ENCODE measurements at places on chromosomes 4 and X.

- DNase-seq: no peak
Measured at GRCh38 chr4:13558881-13559280, 14.6 kb upstream of the NKX3-2 start.

DNA sequence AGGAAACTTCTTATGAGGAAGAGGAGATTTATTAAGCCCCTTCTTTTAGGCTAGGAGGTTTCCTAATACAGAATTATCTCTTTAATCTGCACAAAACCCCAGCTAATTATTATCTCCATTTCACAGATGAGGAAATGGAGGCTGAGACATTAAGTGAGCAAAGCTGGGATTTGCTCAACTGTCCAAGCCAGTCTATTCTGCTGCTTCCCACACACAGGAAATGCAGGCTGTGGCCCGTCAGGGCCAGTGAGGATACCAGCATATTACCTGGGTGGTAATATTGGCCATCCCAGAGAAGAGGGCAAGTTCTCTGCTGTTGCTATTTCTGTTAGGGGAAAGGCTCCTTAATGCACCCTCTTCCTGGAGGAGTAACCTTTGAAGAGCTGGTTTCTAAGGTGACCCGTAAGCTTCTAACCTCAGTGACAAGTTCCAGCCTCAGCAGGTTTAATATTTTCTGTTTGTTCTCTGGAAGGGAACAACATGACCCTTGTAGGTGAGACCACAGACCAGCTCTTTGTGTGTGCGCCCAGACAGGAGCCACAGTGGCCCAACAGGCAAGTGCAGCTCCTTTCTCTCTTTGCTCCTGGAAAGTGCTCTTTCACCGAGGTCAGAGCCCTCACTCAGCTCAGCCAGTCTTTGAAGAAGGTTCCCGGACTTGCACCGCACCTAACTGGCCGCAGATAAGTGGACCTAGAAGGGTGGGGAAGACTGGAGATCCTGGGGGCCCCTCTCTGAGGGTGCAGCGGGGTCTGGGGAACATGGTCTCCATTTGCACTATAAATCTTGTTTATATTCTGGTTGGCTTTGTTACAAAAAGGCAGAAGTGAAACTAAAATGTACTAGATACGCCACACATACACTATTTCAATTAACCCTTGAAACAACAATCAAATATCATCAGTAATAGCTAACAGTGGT is 35.5 kb downstream of the TBC1D9 start:
- no peak for DNase-seq

DNA sequence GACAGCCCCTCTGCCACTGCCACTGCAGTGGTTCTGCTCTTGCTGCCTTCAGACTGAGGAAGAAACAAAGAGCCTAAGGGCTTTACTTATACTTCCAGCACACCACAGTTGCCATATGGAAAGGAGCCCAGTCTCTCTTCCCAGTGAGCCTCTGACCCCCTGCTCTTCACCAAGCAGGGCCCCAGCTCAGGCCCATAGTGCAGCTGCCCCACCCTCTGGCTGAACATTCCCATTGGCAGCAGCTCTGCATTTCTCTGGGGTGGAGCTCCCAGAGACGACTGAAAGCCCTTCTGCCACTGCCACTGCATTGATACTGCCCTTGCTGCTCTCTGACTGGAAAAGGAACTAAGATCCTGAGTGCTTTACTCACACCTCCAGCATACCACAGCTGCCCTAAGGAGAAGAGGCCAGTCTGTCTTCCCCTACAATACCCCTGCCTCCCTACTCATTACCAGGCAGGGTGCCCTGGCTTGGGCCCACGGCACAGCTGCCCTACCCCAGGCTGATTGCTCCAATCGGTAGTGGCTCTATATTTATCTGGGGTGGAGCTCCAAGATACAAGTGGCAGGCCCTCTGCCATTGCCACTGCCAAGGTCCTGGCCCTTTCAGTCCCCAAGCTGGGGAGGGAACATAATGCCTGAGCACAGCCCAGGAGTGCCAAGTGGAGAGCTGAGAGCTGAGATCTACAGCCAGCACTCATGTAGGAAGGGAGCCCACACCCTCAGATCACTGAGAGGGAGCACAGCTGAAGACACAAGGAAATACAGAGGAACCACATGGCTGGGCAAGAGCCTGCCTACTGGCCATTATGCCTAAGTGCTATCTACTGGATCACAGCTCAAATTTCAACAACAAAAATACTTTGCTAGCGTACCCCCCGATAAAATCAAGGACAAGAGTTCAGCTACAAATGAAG is 36.0 kb downstream of the AWAT2 start:
- DNase-seq: no peak

GRCh38 chrX:41824551-41824950 is 98.8 kb downstream of the CASK start:
- no peak for DNase-seq

- DNase-seq: no peak
Measured at GRCh38 chr4:4754641-4755040, 104.8 kb upstream of the MSX1 start.

DNA sequence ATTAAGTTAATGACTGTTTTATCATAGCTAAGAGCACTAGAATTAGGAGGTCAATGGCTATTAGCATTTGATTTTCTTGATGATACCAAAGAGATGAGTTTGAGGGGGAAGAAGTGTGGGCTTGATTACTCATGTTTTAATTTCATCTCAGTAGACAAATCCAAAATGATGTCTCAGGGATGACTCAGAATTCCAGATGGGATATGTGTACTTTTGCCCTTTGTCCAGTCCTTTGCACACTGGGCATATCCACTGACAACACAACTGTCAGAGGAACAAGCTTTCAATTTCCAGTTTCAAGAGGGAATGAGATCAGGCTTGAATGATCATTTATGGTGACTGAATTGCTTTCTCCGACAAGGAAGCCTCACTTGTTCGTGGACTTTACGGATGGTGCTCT is 325.3 kb upstream of the FTHL17 start:
- DNase-seq: no peak

DNA sequence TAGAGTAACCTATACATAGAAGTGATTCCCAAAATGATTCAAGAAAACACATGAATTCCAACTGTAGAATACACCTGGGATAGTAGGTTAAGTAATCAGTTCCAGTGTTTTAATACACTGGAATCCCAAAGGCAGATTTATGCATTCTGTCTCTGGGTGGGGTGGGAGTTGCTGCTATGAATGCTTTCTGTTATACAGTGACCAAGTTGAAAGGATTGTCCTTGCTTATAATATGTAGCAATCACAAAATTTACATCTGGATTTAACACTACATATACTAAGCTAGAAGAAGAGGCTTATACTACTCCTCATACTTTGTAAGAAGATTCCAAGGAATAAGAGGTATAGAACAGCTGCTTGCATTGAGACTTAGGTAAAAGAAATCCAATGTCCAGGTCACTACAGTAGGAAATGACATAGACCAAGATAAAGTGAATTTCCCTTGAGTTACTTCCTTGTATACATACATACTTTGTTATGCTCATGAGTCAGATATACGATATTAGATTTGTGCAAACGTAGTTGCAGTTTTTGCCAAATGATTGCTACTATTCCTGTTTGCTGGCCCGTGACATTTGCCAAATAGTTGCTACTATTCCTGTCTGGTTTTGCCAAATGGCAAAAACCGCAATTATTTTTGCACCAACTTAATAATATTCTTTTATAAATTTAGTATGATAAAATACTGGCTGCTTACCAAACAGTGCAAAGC is 210.5 kb upstream of the DIAPH2 start:
- DNase-seq: no peak

- no peak for DNase-seq
Measured at GRCh38 chr4:77634132-77634785, 28.6 kb downstream of the CXCL13 start.

DNA sequence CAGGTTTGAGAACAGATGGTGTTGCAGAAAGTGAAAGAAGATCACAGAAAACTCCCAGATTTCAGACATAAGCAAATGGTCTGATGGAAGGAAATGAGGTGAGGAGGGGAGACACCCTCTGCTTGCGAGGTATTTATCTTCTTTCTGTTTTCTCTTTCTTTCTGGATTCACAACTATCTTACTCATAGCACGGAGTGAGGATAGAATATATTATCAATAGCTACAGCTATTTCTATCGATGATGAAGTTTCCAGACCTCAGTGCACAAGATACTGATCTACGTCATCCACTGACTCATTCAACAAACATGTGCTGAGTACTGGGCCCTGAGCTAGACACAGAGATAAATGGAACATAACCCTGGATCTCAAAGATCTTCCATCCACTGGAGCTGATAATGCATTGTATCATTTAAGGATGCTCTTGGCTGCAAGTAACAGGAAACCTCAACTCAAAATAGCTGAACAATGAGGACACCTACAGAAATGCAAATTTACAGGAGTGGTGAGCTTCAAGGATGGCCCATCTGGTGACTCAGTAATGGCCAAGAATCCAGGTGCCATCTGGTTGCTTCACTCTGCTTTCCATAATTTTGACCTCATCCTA is 21.2 kb downstream of the SLC2A9 start:
- DNase-seq: no peak

DNA sequence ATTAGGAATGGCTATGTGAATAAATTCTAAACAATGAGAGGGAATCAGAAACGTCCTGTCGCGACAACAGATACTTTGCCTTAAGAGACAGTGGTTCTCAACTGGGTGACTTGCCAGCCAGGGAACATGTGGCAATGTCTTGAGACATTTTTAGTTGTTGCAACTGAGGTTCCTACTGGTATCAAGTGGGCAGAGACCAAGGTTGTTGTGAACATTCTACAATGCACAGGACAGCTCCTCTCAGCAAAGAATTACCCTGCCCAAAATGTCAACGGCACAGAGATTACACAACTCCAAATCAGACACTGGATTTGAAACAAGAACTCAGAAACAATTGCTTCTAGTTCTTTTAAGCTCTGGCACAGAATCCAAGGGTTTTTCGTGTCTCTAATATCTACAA is 128.6 kb downstream of the ARHGAP6 start:
- DNase-seq: no peak

- no peak for DNase-seq
Measured at GRCh38 chrX:152170621-152171020, 32.2 kb upstream of the MAGEA10 start.

GRCh38 chr4:71784569-71785197 is 804 bp upstream of the GC start:
- no peak for DNase-seq

GRCh38 chrX:109842611-109843010 is 109.6 kb upstream of the ACSL4 start:
- DNase-seq: no peak

DNA sequence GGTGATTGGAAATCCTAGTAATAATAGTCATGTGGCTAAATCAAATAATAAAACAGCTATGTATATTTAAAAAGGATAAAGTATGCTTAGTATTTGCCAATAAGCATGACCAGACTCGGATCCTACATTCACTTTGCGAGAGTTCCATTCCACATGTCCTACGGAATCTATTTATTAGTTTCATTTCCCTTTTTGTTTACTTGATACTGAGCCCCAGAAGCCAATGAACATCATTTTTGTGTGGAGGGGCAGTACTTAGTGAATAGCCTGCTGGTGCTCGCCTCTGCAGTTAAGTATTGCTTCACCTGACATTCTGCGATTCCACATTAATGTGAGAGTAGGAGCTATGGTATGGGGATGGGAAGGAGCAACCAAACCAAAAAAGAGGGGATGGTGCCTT is 58.5 kb upstream of the NAP1L5 start:
- no peak for DNase-seq

GRCh38 chr4:102444752-102445151 is 56.4 kb upstream of the NFKB1 start:
- DNase-seq: no peak

DNA sequence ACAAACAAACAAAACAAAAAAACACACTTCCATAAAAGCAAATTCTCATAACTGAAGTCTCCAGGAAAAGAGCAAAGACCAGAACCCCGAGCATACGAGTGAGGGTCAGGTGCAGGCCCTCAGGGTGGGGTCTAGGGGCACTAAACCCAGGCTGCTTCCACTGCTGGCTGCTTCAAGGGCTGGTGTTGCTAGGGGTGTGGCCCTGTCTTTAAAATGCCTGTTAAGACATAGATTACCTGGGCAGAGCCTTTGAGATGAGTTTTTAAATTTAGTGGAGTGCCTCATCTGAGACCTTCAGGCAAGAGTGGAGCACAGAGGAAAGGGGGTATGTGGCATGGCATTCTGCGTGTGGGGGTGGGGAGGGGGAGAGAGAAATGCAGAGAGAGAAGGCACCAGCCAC is 87.0 kb downstream of the FHDC1 start:
- no peak for DNase-seq

GRCh38 chr4:104971462-104971861 is 175.2 kb upstream of the TET2 start:
- DNase-seq: no peak

- DNase-seq: no peak
Measured at GRCh38 chrX:630612-631496, at the start of gene SHOX. Gene SHOX, plus strand, starts transcription at chrX:630791. Its CDS starts 107 bp downstream, at chrX:630898.

DNA sequence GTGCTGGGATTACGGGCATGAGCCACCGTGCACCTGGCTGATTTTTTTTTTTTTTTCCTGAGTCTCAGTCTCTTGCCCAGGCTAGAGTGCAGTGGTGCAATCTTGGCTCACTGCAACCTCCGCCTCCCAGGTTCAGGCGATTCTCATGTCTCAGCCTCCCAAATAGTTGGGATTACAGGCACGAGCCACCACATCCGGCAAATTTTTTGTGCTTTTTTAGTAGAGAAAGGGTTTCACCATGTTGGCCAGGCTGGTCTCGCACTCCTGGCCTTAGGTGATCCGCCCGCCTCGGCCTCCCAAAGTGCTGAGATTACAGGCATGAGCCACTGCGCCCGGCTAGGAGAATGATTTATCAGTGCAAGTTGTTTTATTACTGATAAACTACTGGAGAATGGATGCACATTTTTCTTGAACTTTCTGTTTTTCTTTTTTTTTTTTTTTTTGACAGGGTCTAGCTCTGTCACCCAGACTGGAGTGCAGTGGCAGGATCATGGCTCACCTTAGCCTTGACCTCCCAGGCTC is 39.7 kb upstream of the DHRSX start:
- DNase-seq: no peak

GRCh38 chr4:86451560-86452330 is 91.9 kb upstream of the MAPK10 start:
- DNase-seq: no peak

DNA sequence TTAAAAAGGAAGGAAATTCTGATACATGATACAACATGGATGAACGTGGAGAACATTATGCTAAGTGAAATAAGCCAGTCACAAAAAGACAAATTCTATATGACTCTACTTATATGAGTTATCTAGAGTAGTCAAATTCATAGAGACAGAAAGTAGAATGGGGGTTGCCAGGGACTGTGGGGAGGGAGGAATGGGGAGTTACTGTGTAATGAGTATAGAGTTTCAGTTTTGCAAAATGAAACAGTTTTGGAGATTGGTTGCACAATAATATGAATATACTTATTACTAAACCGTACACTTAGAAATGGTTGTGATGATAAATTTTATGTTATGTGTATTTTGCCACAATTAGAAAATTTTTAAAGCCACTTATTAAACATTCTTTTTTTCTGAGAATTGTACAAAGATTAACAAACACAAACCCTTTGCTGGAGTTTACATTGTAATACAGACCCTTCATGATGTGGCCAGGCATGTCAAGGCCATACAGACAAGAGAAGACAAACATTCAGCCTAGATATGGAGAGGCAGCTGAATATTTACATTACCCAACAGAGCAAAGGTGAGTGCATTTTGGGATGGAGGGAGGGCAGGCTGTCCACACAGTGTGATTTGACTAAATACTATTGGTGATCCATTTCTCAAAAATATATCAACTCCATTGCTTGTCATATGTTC is 21.2 kb upstream of the GPC3 start:
- no peak for DNase-seq

GRCh38 chr4:75916091-75916661 is 13.9 kb upstream of the PPEF2 start:
- DNase-seq: no peak

GRCh38 chrX:130771230-130771629 is 131.8 kb downstream of the ENOX2 start:
- DNase-seq: no peak

GRCh38 chr4:155900381-155900780 is 3.1 kb upstream of the TDO2 start:
- no peak for DNase-seq
